ENCODE measurements at places on chromosomes 11 and 22.

DNA sequence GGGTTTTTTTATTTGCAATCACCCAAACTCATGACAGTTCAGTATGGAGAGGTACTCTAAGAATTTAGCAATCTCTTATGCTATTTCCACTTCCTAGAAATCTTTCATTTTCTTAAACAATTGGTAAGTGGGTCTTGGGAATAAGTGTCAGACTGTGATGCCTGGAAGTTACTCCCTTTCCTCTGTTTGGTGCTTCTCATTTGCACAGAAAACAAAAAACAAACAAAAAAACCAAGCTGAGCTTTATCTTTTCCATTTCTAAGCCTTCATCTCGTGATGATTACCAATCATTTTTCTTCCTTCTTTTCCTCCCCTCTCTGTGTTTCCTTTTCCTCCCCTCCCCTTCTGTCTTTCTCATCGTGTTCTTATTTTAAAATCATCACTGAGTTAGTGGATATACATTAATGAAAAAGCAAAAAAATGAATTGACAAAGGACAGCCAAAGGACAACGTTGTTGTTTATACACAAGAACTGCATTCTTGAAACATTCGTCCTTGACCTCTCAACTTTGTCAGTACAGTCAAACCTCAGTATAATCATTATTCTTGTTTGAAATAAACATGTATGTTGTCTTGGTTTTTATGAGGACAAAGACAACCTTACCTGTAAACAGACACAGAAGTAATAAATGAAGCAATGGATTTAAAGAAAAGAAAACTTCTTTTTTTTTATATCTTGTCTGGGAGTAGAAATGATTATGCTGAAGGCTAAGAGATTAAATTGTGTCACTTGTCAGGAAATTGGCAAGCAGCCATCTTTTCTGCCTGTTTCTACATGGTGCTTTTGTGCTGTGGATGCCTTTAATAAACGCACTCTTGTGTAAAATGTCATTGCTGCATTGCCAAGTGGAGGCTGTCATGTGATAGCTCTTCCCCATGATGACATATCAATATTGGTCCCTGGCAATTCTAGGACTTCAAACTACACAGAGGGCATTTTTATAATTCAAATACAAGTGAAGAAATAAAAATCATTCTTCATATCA lies 803.2 kb upstream of the CCDC90B start:
- DNase-seq, result no peak

DNA sequence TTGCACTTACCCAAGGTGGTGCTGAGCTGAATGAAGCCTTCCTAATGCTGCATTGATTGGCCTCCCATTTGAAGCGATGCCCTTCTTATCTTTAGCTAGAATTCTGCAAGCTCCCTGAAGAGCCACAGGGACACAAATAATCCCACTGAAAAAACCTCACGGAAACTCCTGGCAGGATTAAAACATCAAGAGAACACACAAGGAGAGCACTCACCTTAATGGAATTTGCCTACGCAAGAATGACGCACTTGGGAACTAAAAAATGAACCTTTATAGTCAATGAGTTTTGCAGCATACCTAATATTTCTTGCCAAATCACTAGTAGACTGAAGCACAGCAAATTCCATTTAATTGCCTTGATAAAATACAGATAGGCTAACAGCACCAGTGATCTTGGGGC lies 232.8 kb upstream of the UBASH3B start:
- no peak for DNase-seq

- no peak for DNase-seq
Measured at GRCh38 chr11:27837895-27838563, 137.8 kb upstream of the BDNF start.

- no peak for DNase-seq
Measured at GRCh38 chr11:126660321-126660720, 304.8 kb downstream of the ST3GAL4 start.

DNA sequence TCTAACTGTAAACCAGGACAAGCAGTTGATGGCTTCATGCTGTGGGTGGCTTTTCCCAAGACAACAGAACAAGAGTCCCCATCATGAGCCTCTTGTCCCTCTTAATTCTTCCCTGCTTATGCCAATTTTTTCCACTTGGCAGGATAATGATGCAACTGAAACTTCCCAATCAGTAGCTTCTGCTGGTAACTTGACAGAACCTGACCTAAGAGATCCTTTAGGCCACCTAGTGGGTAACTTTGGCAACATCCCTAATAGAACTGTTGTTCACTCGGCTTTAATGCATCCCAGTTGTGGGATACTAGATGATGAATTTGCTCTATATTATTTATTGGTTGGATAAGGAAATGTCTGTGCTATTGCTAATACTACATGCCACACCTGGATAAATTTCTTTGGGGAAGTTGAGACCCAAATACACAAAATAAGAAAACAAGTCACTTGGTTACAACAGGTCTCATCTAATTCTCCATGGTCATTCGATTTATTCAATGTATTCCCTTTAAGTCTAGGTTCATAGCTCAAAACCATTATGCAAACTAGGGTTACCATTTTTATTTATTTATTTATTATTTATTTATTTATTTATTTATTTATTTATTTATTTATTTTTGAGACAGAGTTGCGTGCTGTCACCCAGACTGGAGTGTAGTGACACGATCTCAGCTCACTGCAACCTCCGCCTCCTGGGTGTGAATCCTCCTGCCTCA lies 41.4 kb upstream of the NFAM1 start:
- no peak for DNase-seq

DNA sequence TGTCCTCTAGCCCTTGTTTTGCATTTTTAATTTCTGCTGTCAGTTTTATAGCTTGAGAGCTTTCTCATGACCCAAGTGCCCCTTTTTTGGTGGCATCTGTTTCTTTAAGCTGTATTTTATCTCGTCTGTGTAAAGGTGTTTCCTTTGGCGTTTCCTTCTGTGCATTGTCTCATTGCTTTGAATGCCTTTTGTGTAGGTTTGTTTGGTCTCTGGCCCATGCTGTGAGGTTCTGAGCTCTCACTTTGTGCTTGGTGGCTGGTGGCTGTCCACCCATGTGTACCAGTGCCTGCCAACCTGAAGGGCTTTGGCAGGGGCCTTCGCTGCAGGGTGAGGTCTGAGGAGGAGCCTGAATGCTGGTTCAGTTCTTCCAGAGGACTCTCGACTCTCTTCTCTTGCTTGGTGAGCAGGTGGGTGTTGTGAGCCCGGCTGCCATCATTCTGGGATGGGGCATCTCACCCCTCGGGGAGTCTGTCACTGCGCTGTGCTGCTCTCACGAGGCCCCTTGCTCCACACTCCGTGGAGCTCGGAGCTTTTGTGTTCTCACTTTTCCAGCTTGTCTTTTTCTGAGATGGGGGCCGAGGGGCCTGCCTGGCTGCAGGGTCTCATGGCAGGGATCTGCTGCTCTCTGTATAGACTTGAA lies 14.9 kb downstream of the AP2A2 start:
- no peak for DNase-seq

DNA sequence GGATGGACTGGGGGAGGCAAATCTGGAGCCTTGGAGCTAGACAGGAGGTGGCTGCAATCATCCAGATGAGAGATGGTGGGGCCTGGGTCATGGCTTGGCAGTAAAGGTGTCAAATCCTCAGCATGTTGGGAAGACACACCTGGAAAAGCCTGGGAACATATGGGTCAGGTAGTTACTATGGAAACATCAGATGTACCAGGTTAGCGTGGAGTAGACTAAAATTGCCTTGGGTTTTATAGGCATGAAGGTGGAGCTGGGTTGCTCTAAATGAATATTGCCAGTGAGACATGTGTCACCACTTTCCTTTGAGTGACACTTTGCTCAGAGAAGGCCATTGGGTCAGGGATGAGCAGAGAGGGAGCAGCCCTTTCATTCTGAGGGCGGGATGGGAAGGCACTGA lies 473.7 kb downstream of the TBC1D22A start:
- no peak for DNase-seq

- DNase-seq, result no peak
Measured at GRCh38 chr22:42294034-42294985, 23.9 kb upstream of the TCF20 start.

DNA sequence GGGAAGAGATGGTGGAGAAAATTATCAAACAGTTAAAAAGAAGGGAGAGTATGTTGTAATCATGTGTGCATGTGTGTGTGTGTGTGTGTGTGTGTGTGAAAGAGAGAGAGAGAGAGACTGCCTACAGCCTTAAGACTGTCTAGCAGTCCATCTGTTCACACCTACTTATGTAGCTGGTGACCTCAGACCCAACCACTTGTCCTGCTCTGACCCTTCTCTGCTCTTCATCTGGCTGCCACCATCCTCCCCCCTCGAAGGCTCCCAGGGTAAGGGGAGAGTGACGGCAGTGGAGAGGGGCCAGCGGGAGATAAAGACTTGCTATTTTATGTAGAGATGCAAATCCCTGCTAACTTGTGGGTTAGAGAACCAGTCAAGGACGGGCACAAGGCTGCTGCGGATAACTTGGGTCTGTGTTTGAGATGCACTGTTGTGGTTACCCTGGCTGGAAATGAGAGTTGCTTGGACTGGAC lies 24.9 kb upstream of the GRAMD1B start:
- no peak for DNase-seq

- no peak for DNase-seq
Measured at GRCh38 chr11:29657709-29658108, 359.1 kb downstream of the KCNA4 start.

DNA sequence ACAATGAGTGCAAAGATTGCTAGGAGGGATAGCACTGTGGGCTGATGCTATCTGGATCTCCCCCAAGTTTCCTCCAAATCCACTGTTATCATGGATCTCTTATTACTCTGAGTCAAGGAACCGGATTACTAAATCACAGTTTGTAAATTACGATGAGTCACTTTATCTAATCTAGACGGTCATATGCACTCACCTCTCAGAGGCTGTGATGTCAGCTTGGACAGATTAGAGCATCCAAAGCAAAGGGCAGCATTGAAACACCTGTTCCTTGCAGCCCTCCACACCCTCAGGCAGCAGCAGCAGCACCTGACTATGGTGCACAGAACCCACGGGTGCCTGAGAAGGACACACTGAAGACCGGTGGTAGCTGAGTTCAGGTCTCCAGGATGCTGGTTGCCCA lies 14.0 kb upstream of the POU2AF1 start:
- DNase-seq, result no peak

DNA sequence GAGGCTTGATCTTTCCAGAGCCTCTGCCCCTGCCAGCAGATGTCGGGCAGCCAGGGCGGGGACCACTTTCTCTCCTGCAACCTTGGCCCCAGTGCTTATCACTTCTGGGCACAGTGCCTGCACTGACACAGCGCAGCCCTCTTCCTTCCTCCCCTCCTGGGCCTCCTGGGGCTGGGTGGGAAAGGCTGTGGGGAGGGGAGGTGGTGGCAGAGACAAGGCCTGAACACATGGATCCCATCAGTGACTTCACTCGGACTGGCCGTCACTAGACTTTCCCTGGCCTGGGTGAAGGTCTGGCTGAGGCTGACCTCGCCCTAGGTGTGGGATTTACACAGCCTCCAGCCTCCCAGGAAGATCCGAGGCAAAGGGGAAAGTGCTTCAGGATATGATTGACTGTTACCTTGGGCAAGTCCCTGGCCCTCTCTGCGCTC lies 68.1 kb downstream of the LRRC32 start:
- no peak for DNase-seq

- DNase-seq, result no peak
Measured at GRCh38 chr22:50670513-50670912, 2.1 kb upstream of the SHANK3 start.

- DNase-seq, result no peak
Measured at GRCh38 chr22:26579331-26579886, 10.5 kb downstream of the TPST2 start.

DNA sequence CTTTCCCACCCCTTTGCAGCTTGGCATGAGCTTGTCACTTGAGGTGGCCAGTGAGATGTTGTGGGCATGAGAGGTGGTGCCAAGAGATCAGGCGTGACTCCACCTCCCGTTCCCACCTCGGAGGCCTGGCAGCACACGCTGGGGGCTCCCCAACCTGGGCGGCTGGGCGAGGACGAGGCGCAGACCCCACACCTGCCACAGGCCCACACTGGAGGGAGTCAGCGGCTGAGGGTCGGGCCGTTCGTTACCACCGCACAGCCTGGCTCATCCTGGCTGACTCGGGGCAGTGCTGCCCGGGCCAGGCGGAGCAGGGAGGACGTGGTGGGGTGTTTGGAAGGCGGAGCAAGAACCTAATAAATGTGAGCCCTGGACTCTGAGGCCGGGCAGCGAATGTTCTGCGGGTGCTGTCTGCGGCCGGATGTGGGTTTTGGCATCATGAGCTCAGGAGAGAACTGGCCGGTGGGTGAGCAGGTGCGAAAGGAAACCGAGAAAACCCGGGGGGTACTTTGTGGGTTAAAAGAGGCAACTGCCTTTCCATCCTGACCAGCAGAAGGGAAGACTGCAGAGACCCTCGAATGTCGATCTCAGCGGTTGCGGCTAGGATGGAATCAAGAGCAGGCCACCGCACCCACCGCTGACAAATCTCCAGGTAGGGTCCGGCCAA lies 10.2 kb upstream of the IFITM3 start:
- no peak for DNase-seq

- DNase-seq, result no peak
Measured at GRCh38 chr22:29816980-29817379, 21.1 kb downstream of the ASCC2 start.

DNA sequence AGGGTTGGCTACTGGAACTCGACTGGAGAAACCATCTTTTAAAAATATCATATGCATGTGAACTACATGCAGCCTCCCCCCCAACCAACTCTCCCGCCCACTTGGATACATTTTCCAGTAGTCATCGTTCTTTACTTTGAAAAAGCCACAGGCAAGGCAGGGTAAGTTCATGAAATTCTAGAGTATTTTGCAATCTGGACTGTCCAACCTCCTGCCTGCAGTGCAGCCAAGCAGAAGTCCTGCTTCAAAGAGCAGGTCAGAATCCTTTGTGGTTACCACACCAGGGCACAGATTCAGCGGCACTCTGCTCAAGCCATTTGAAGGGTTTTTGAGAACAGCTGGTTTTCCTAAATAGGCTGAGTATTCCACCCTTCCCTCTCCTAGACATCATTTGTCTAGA lies 12.1 kb downstream of the ELF5 start:
- DNase-seq, result no peak

DNA sequence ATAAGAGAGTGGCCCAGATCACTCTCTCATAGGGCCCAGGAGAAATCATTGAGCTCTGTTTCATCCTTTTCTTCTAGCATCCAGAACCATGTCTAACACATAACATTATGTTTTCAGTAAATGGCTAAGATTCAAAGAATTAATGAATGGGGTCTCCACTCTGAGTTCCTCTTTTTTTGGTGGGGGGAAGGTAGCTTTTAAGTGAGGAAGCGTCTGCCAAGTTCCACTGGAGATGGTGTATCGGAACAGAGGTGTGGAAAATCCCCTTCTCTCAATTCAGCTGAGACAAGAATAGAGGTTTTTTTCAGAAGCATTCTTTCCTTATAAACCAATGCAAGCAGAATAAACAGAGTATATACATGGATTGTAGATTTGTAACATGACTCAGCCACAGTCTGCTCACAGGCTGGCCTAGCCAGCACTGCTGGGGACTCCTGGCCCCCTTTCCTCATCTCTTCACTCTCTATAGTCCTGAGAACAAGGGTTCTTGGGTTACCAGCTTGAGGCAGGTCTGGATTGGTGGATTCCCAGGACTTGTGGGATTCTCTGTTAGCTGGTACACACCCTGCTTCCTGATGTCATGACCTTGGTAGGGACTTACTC lies 97.2 kb downstream of the TRAF6 start:
- no peak for DNase-seq

- DNase-seq, result no peak
Measured at GRCh38 chr11:76665921-76666351, 4.6 kb downstream of the LRRC32 start.
